ENCODE measurements at places on chromosomes 5 and 9.

DNA sequence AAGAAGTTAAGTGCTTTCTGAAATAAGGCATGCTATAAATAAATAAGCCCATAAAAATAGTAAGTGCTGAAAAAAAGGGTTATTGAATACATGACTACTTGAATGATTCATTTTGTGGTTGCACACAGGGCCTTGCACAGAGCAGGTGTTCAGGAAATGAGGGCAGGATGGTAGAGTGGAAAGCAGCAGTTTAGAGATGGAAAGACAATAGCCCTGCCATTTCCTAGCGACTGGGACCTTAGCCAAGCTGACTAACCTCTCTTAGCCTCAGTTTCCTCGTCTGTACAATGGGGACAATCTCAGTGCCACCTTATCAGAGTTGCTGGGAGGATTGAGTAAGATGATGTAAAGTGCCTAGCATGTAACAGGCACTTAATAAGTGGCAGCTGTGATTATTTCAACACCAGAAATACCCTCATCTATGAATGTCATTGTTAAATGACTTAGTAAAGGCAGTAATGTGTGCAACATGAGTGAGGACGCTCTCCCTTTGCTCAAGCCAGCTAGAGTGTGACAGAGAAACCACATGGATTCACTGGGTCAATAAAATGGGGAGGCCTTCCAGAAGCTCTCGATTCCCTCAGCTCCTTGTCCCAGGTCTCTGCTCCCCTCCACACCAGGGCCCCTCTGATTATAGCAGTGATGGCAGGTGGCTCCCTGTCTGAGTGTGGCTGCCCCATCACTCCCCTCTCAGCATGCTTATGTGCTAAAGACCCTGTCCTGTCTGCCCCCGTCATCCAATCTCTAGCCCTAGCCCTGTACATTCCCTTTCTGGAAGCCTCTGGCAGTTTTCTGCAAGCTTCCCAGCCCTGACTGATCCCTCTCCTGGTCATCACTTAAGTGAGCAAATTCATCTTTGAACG, 16.0 kb upstream of the PHF19 start:
- no peak for DNase-seq

DNA sequence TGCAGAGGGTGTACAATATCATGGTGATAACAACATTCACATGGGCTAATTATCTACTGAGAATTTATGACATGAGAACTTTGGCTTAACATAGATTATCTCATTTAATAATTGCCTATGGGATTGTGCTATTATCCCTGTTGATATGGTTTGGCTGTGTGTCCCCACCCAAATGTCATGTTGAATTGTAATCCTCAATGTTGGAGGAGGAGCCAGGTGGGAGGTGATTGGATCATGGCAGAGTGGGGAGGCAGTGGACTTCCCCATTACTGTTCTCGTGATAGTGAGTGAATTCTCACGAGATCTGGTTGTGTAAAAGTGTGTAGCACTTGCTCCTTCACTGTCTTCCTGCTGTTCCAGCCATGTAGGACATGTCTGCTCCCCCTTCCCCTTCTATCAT, 186.4 kb downstream of the TRIM32 start:
- DNase-seq: no peak

DNA sequence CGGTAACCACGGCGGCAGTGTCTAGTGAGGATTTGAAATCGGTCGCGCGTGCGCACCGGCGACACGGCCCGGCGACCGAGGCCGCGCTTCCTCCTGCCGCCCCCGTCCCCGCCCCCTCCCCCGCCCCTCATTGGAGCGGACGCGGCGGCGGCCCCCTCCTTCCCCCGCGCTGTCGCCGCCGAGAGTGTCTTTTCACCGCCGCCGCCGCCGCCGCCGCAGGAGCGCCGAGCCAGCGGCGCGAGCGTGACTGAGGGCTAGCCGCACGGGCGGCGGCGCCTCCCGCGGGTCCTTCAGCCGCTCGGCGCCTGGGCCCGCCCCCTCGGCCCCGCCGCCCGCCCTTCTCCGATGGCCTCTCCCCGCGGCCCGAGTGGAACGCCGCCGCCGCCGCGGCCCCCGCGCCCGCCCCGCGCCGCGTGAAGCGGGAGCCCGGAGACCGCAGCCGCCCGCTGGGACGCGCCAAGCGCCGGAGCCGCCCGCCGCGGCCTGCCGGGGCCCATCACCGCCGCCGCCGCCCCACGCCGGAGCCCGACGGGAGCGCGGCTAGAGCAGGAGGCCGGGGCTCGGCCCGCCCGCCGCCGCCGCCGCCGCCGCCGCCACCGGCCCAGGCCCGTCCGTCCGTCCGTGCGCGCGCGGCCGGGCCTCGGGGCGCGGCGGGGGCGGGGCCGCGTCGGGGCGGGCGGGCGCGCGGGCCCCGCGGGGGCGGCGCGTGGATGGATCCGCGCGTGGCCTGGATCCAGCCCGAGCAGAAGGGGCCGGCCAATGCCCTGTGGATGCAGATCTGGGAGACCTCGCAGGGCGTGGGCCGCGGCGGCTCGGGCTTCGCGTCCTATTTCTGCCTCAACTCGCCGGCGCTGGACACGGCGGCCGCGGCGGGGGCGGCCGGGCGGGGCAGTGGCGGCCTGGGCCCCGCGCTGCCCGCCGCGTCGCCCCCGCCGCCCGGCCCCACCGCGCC, at the start of gene TENT4A:
Gene TENT4A (plus strand): TSS at position 159 of the 952 bp plus-strand sequence. CDS start 552 bp downstream, at position 711.
- no peak for DNase-seq

DNA sequence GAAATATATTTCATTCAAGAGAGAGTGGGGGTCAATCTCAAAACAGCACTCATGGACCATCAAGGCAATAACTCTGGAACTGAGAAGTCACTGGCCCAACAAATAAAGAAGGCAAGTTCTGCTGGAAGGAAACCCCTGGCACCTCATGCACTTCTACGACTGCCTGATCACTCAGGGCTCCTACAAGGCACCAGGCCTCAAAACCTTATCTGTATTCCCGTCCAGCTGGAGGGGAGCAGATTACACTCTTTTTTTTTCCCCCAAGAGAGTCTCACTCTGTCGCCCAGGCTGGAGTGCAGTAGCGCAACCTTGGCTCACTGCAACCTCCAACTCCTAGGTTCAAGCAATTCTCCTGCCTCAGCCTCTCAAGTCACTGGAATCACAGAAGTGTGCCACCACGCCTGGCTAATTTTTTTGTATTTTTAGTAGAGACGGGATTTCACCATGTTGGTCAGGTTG, 49.9 kb downstream of the P4HA2 start:
- no peak for DNase-seq

DNA sequence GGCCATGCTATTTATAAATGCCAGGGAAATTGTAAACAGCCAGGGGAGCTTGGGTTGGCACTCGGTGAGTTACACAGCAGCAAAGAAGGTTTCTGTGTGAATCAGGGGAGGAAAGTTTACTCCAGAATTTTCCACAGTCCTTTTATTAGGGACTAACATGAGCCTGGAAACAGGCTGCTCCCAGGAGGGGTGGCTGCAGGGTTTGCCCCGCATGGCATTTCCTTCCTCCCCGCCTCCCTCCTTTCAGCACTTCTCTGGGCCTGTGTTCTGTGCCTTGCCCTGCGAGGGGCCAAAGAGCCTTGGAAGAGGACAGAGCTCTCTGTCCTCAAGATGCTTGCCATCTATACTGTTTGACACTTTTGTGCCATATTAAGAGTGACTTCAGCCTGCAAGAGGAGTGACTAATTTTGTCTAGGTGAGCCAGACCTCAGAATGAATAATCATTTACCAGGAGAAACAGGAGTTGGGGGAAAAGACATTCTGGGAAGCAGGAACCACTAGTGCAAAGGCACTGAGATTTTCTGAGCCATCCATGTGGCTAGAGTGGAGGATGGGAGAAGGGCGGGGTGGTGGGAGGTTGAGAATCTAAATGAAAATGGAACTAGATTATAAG, 1.8 kb downstream of the GSN start:
- no peak for DNase-seq

- no peak for DNase-seq
Measured at GRCh38 chr5:121171834-121172233, 679.8 kb upstream of the FTMT start.

GRCh38 chr9:121055642-121056143, 5.6 kb upstream of the C5 start:
- no peak for DNase-seq

- DNase-seq: no peak
Measured at GRCh38 chr5:116778032-116778431, 203.4 kb upstream of the SEMA6A start.

- DNase-seq: no peak
Measured at GRCh38 chr5:7668161-7668560, 182.8 kb downstream of the CFAP90 start.

- no peak for DNase-seq
Measured at GRCh38 chr5:55073211-55073610, 29.2 kb upstream of the GZMA start.

DNA sequence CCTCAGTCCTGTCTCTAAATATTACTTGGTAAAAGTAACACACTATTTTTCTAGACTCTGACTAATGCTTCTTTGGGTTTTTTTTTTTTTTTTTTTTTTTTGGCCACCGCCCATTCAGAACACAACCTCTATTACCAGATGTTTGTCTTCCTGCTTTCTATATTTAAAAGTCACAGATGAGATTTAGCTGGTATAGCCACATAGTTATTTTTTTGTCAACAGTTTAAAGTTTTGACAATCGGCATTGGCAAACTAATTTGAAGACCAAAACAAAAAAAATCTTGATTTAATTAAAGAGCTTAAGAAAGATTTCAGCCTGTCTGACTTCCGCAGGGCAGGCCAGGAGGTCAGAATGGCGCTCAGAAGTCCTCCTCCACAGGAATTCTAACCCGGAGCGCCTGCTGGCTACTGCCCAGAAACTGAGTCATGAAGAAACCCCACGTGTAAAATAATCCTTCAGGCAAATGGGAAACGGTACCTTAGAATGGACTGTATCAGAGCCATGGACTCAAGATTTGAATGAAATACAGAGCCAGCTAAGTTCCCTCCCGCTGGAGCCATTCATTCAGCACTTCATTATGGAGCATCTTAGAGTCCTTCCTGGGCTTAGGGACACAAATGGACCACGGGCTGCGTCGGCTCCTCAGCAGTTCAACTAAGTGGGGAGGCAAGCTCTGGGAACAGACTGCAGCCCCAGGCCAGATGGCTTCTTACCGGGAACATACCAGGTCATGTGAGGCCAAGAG, 55.6 kb downstream of the PTPDC1 start:
- DNase-seq: no peak

- no peak for DNase-seq
Measured at GRCh38 chr9:34796924-34797323, 87.0 kb upstream of the CCL21 start.

DNA sequence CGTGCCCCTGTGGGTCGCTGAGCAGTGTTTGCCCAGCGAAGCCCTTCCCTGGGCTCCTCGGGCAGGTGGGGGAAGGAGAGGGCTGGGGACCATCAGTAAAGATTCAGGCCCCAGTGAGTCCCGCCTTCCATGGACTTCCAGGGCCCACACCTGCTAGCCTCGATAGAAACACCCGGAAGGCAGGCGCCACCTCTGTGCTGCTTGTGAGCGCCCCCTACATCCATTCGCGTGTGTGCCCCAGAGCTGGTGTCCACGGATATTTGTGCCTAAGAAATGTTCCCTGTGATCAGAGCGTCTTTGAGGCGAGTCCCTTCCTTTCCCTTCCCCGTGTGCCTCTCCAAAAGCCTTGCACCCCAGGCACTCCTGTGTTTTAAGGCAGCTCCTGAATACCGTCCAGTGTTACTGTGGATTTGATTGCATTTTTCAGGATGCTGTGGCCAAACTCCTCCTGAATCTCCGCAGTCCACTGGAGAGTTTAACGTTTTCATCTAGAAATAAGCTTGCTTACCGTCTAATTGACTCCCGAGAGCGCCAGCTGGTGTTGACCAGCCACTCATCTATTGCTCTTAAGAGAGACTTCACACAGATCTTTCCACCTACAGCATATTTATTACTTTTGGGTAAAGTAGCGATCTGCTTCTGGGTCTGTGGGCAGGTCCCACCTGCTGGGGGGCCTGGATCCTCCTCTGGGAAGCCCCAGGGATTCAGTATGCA, 101.4 kb downstream of the COL5A1 start:
- no peak for DNase-seq

DNA sequence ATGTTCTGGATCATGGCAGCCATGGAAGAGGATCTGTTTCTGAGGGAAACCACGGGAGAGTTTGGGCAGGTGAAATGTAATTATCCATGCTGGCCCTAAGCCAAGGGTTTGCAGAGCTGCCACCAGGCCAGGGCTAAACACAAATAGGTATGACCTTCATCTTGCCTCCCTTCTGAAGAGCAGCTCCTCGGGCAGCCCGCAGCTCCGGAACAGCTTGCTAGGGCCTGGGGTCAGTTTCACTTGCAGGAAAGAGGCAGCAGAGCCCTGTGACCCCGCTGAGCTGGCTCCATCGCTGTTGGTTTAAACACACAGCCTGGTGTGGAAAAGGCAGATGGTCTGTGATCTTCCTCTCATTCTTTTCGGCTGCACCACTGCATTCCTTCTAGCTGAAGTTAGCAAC, 141.4 kb downstream of the TMEM38B start:
- no peak for DNase-seq

DNA sequence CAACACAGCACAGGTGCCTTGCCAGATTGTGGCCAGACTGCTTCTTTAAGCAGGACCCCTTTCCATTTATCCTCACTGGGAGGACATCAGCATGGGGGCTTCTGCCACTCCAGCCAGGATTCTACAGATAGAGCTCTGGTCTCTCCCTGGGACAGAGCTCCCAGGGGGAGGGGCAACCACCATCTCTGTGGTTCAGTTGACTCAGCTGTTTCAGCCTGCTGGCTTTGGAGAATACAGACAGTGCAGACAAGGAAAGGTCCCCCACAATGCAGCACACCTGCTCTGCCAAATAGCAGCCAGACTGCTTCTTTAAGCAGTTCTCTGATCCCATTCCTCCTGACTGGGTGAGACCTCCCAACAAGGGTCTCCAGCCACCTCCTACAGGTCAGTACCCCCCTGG, 132.8 kb downstream of the OR2K2 start:
- no peak for DNase-seq

- no peak for DNase-seq
Measured at GRCh38 chr9:90846770-90847419, 45.3 kb downstream of the SYK start.

GRCh38 chr9:127124111-127124531, 1.7 kb upstream of the ANGPTL2 start:
- no peak for DNase-seq

DNA sequence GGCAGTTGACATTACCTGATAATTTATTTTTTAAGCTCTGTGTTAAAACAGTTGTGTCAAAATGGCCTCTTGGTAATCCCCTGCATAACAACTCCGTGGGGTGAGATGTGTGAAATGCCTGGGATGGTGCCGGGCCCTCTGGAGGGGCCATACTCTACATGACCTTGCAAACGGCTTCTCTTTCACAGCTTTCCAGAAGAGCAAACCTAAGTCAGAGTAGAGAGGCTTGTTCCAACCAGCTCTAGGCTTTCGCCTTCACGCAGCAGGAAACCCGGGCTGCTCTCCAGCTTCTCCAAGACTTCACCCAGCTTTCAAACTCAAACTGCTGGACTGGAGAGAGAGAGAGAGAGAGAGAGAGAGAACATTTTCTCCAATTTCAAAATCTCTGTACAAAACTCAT, 120.1 kb downstream of the SNX18 start:
- no peak for DNase-seq

- DNase-seq: no peak
Measured at GRCh38 chr5:126335886-126336285, 87.3 kb upstream of the GRAMD2B start.

GRCh38 chr9:83665580-83666200, 42.1 kb downstream of the UBQLN1 start:
- no peak for DNase-seq

All from activated CD4-positive, alpha-beta T cell treated with anti-CD3 and anti-CD28 coated beads, Interleukin-2, amount 50 U/mL, for 24 hours (primary cell).